ENCODE measurements at places on chromosomes 12 and 14. TPM values are rescaled to one million over a fixed set of nuclear protein-coding genes. Genes with fewer than 3 reads are reported as not detected.

DNA sequence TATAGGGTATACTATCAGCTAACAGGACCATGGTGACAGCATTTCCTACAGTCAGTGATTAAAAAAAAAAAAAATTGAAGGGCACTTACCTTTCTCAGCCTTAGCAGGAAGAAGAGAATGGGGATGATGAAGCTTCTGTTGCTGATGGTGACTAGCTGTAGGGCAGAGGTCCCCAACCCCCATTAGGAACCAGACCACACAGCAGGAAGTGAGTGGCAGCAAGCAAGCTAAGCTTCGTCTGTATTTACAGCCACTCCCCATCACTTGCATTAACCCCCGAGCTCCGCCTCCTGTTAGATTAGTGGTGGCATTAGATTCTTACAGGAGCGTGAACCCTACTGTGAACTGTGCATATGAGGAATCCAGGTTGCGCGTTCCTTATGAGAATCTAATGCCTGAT lies 91.3 kb upstream of the USP44 start:
- H3K36me3 ChIP-seq: no peaks in the 10 kb centered on the region
- H3K27ac ChIP-seq: no peak overlapping the region
- H3K4me1 ChIP-seq: no peaks in the 10 kb centered on the region
- no peaks in the 10 kb centered on the region for H3K27me3 ChIP-seq
- DNase-seq: no peak

DNA sequence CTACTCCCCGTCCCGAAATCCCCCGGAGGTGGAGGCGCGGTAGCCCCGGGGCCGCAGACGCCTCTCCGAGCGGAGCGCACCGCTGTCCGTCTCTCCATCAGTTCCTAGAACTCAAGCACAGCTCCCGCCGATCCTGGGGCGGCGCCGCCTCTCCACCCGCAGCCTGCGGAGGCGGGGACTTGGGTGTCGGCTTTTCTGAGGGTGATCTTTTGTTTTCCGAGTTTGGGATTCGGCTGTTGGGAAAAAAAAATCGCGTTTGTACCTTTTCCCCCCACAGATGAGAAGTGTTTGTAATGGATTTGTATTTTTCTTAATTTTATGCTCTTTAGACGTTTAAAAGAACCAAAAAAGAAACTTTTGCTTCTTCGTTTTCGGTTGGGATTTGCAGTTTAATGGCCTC lies 26.6 kb downstream of the LRCOL1 start:
- H3K4me1 ChIP-seq: no peaks in the 10 kb centered on the region
- no peaks in the 10 kb centered on the region for H3K36me3 ChIP-seq
- no peak overlapping the region for H3K27ac ChIP-seq
- no peaks in the 10 kb centered on the region for H3K27me3 ChIP-seq

DNA sequence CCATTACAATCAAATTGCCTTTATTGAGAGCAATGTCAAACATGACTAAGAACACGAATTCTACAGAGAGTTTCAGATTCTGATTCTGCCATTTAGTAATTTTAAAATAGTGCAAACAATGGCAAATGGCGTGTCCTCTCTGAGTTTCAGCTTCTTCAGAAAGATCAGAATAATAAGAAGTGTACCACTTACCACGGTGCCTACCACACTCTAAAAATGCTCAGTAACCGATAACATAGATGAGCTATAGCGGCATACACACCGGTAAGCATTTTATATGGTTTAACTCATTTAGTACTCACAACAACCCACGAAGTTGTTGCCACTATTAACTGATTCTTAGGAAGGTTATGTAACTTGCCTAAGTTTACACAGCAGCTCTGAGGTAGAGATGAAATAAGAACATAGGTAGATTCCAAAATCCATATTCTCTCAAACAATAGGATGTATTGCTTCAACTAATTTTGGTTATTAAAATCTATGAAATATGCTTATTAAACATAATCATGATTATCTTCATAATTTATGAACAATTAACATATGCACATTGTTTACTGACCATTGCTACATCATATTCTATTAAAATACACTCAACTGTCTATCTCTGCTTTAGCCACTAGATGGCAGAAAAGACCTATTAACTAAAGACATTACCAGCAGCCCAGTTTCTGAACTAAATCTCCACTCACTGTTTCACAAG lies 38.3 kb downstream of the SLC6A15 start:
- DNase-seq: no peak
- H3K27me3 ChIP-seq: no peaks in the 10 kb centered on the region
- H3K4me1 ChIP-seq: no peaks in the 10 kb centered on the region
- no peak overlapping the region for H3K27ac ChIP-seq

GRCh38 chr14:58280954-58281787 lies 17.2 kb upstream of the ARID4A start:
- peak overlapping the region; percentile 78 for H3K27ac ChIP-seq
- H3K36me3 ChIP-seq: peaks cover 84% of the 10 kb centered on the region
- peaks cover 46% of the 10 kb centered on the region for H3K4me1 ChIP-seq
- H3K27me3 ChIP-seq: no peaks in the 10 kb centered on the region
- no peak overlapping the region for H3K4me3 ChIP-seq

DNA sequence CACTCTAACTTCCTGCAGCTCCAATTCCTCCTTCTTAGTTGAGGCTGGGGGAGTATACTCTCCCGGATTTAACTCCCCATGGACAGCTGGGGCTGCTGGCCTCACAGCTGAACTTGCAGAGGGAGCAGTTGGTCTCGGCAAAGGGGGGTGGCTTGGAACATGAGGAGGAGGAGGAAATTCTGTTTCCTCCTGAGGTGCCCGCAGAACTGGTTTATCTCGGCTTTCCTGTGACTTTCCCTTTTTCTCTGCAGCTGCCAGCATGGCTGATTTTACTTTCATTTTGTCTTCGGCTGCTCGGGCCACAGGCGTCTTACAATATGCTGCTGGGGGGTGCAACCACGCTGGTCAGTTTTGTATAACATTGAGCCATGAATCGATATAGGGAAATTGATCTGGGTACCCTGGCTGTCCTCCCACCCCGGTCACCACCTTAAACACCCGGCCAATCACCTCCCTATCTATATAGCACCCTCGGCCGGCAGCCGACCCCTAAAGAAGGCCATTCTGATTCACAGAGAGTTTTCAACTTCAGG lies 1317.6 kb downstream of the TMEM121 start:
- H3K4me1 ChIP-seq: no peaks in the 10 kb centered on the region
- peak overlapping the region; percentile 39 for H3K4me3 ChIP-seq
- H3K36me3 ChIP-seq: no peaks in the 10 kb centered on the region
- peak overlapping the region; percentile 90 for H3K27ac ChIP-seq

GRCh38 chr12:103840462-103840875 lies 565 bp downstream of the NT5DC3 start:
- no peaks in the 10 kb centered on the region for H3K36me3 ChIP-seq
- DNase-seq: peak; percentile 16
- no peaks in the 10 kb centered on the region for H3K27me3 ChIP-seq
- H3K4me1 ChIP-seq: no peaks in the 10 kb centered on the region
- H3K4me3 ChIP-seq: peak overlapping the region; percentile 63

DNA sequence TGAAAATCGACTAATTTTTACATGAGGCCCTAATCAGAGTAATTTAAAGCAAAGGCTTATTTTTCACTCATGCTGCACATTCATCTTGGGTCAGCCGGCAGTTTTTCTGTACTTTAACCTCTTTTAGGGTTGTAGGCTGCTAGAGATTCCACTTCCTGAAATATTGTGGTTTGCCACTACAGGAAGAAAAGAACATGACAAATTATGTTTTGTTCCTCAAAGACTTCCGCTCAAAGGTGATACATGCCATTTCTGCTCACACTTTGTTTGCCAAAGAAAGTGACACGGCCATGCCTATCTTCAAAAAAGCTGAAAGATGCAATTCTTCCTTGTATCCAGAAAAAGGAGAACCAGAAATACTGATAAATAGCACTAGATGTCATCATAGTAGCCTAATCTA lies 183.4 kb upstream of the PPFIA2 start:
- H3K4me1 ChIP-seq: no peaks in the 10 kb centered on the region
- H3K36me3 ChIP-seq: no peaks in the 10 kb centered on the region
- H3K4me3 ChIP-seq: no peak overlapping the region

GRCh38 chr14:70527501-70528105 lies 7.2 kb downstream of the ADAM20 start:
- H3K27me3 ChIP-seq: no peaks in the 10 kb centered on the region
- no peak overlapping the region for H3K27ac ChIP-seq

- peak; percentile 28 for DNase-seq
- peaks cover 27% of the 10 kb centered on the region for H3K27me3 ChIP-seq
- no peak overlapping the region for H3K27ac ChIP-seq
- no peaks in the 10 kb centered on the region for H3K36me3 ChIP-seq
- no peaks in the 10 kb centered on the region for H3K4me1 ChIP-seq
- no peak overlapping the region for H3K4me3 ChIP-seq
Measured at GRCh38 chr14:92914087-92914656, 8.8 kb upstream of the CHGA start.

GRCh38 chr12:40598073-40598472 lies 94.2 kb upstream of the CNTN1 start:
- no peak for DNase-seq
- no peak overlapping the region for H3K27ac ChIP-seq
- H3K4me1 ChIP-seq: no peaks in the 10 kb centered on the region
- no peaks in the 10 kb centered on the region for H3K27me3 ChIP-seq
- no peaks in the 10 kb centered on the region for H3K36me3 ChIP-seq

GRCh38 chr14:104595911-104596450 lies 8.6 kb downstream of the TMEM179 start:
- peaks cover 20% of the 10 kb centered on the region for H3K4me1 ChIP-seq
- no peak overlapping the region for H3K27ac ChIP-seq
- no peaks in the 10 kb centered on the region for H3K36me3 ChIP-seq

- no peak overlapping the region for H3K27ac ChIP-seq
- H3K4me1 ChIP-seq: peaks cover 12% of the 10 kb centered on the region
- no peaks in the 10 kb centered on the region for H3K36me3 ChIP-seq
- no peak overlapping the region for H3K4me3 ChIP-seq
- H3K27me3 ChIP-seq: no peaks in the 10 kb centered on the region
Measured at GRCh38 chr14:101726295-101726953, 35.1 kb upstream of the PPP2R5C start.

DNA sequence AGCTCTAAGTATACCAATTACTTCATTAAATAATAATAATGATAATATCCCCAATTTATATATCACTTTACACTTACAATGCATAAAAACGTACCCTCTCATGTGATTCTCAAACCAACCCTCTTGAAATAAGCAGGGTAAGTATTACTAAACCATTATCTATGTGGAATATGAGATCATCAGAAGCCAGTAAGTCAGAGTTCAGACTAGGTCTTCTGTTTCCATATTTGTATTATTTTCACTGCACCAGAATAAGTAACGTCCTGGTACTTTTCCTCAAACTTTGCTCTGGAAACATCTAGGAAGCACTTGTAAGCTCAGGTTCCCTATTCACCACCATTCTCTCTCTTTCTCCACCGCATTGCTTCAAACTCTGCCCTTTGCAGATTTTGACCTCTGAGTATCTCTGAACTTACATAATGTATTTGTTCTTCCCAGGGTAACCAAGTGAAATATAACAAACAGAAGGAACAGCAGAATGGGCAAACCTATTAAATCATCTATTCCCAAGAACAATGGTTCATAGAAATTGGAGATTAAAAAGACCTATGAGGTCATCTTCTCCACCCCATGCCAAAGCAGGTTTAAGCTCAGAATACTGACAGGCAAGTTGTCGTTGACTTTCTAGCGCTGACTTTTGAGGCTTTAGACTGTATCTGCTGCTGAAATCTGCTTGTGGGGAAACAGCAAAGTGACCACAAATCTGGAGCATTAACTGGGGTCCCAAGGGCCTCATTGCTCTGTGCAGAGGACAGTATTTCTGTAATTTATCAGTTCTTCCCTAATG lies 161.3 kb upstream of the FAR2 start:
- no peak overlapping the region for H3K4me3 ChIP-seq
- peaks cover 16% of the 10 kb centered on the region for H3K4me1 ChIP-seq
- no peak for DNase-seq
- H3K36me3 ChIP-seq: no peaks in the 10 kb centered on the region

- H3K36me3 ChIP-seq: no peaks in the 10 kb centered on the region
- peak overlapping the region; percentile 8 for H3K4me3 ChIP-seq
- peaks cover 58% of the 10 kb centered on the region for H3K27me3 ChIP-seq
- H3K27ac ChIP-seq: no peak overlapping the region
- DNase-seq: no peak
Measured at GRCh38 chr14:94770815-94771157, 873 bp upstream of the GSC start.

DNA sequence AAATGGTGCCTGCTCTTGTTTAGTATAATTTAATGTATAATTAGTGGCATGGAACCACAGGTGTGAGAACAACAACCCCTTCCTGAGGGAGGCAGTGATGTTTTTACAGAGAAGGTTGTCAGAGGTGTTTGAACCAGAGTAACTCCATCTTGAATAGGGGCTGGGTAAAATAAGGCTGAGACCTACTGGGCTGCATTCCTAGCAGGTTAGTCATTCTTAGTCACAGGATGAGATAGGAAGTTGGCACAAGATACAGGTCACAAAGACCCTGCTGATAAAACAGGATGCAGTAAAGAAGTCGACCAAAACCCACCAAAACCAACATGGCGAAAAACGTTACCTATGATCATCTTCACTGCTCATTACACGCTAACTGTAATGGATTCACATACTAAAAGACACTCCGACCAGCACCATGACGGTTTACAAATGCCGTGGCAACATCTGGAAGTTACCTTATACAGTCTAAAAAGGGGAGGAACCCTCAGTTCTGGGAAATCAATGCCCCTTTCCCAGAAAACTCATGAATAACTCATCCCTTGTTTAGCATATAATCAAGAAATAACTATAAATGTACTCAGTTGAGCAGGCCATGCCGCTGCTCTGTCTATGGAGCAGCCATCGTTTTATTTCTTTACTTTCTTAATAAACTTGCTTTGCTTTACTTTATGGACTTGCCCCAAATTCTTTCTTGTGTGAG lies 47.8 kb upstream of the LTA4H start:
- no peaks in the 10 kb centered on the region for H3K36me3 ChIP-seq
- DNase-seq: no peak
- no peak overlapping the region for H3K27ac ChIP-seq
- H3K27me3 ChIP-seq: no peaks in the 10 kb centered on the region

DNA sequence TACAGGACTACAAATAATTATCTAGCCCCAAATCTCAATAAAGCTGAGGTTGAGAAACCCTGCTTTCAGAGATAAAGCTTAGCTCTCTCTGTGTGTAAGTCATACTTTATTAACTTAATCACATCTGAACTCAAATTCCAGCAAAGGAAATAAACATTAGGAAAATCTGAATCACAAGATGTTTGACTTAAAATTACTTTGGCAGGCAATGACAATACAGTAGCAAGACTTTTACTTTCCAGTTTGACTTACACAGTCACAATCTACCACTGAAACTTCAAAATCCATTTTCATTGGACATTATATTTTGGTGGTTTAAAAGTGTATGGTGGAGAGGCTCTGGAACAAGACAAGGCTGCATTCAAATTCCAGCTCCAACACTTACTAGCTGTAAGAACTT lies 11.4 kb downstream of the TMEM116 start:
- peaks cover 68% of the 10 kb centered on the region for H3K4me1 ChIP-seq
- no peaks in the 10 kb centered on the region for H3K36me3 ChIP-seq
- H3K4me3 ChIP-seq: no peak overlapping the region
- H3K27me3 ChIP-seq: no peaks in the 10 kb centered on the region
- DNase-seq: no peak

ZDHHC22 gene
- not detected for total RNA-seq

VRTN gene
- total RNA-seq: not detected

RNF212B gene
- not detected for total RNA-seq

IL26 gene
- not detected for total RNA-seq

NTF3 gene
- 1.3 TPM for total RNA-seq

P2RX2 gene
- total RNA-seq: not detected

LRFN5 gene
- total RNA-seq: 0.85 TPM

CTSG gene
- total RNA-seq: 0.76 TPM

GLIPR1L1 gene
- not detected for total RNA-seq

OR6C3 gene
- not detected for total RNA-seq
